ENCODE measurements at places on chromosomes 13 and 19. TPM values are rescaled to one million over a fixed set of nuclear protein-coding genes. Genes with fewer than 3 reads are reported as not detected.

DNA sequence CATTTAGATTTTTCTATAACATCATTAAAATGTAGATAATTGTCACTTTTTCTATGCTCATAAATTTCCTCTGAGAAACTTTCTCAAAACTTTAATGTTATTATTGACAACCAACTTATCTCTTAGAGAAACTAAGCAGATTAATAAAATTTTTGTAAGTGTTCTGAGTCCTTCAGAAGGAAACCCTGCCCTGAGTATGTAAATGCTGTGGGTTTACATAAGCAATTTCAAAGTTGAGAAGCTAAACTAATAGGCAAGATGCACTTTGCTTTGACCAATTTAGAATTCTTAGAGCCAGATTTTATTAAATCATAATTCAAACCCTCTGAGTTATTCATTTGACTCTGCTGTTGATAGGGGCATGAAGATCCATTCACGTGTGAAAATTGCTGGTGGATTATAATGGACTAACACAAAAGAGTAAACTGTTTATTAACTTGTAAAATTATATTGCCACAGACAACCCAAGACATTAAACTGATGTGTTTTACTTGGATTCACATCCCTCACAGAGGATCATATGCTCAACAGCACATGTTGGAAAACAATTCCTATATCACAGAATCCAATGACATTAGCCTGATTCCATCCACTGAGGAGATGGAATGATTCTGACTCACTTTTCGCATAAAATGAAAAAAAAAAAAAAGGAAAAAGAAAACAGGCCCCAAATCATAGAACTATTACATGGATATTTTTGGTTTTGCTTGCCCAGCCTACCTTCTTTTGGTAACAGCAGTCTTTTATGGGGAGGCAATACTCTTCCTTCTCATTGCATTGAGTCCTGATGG is 453.7 kb upstream of the HTR2A start:
- DNase-seq = no peak

DNA sequence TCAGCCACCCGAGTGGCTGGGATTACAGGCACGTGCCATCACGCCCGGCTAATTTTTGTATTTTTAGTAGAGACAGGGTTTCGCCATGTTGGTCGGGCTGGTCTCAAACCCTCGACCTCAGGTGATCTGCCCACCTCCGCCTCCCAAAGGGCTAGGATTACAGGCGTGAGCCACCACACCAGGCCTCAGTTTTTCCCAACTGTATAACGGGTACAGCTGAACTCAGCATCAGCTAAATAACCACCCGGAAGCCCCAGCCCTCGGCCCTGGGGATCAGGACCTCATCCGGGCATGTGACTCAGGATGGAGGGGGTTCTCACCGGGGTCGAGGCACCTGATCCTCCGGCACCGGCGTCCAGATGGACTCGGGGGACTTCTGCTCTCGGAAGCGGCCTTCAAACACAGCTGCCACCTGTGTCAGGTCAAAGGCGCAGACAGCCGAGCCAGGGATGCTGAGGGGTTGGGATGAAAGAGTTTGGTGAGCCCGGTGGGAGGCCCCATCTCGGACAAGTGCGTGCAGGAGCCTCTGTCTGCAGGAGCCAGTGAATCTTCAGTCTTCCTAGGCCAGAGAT is 8.9 kb downstream of the SEMA6B start:
- no peak for DNase-seq

DNA sequence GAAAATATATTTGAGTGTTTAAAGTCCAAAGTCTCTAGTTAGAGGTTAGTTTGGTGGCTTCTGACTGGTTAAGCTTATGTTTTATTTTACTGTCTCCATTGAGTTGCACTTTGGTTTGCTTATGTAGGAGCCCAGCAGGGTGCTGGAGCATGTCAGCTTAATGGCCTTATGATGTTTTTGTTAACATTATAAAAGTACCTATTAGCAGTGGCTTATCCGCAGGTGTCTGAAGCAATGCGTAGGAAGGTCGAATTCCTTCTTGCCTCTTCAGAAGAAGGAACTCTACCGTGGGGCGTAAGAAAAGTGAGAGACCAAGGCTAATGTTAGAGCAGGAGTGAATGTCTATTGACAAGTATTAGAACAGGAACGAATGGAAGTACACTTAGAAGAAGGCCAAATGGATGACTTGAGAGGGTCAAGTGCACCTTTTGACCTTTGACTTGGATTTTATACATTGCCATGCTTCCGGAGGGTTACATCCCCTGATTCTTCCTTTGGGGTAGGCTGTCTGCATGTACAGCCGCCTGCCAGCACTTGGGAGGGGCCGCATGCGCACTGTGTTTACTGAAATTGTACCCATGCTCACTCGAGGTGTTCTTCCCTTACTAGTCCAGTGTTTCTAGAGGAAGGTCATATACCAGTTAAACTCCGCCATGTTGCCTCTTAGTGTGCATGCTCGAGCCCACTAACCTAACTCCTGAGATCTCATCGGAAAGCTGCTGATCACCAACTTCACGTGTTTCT is 793.9 kb upstream of the PCDH9 start:
- no peak for DNase-seq

DNA sequence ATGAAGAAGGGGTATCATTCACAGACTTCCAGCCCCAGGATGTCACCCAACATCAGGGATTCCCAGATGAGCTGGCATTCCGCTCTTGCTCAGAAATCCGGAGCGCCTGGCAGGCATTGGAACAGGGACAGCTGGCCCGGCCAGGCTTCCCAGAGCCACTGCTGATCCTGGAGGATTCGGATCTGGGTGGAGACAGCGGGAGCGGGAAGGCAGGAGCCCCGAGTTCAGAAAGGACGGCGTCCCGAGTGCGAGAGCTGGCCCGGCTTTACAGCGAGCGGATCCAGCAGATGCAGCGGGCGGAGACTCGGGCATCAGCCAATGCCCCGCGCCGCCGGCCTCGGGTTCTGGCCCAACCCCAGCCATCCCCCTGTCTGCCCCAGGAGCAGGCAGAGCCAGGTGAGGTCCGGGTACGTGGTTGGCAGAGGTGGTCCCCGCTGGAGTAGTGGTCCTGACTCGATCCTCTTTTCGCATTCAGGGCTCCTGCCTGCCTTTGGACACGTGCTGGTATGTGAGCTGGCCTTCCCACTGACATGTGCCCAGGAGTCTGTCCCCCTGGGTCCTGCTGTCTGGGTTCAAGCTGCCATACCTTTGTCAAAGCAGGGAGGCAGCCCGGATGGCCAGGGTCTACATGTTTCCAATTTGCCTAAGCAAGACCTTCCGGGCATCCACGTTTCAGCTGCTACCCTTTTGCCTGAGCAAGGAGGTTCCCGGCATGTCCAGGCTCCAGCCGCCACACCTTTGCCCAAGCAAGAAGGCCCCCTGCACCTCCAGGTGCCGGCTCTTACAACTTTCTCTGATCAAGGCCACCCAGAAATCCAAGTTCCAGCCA is 11.0 kb downstream of the PLEKHG2 start:
- DNase-seq = no peak

DNA sequence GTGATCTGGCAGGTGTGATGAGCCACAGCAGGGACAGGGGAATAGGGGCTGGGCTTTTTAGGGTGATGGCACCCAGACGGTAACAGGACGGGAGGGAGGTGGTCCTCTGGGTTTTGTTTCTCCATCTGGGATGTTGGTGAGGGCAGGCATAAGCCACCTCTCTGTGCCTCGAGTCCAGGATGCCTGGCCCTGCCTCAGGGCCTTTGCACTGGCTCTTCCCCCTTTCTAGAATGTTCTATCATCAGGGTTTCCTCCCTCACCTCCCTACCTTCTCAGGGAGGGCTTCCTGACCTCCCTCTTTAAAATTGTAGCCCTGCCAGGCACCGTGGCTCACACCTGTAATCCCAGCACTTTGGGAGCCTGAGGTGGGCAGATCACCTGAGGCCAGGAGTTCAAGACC is 6.6 kb downstream of the CERS4 start:
- DNase-seq = no peak

- DNase-seq = peak; percentile 6
Measured at GRCh38 chr13:39226359-39226758, 188.1 kb downstream of the NHLRC3 start.

- DNase-seq = no peak
Measured at GRCh38 chr19:56263319-56263718, 9.2 kb upstream of the EDDM13 start.

GRCh38 chr19:8340341-8341096 is 2.5 kb downstream of the KANK3 start:
- DNase-seq = no peak

DNA sequence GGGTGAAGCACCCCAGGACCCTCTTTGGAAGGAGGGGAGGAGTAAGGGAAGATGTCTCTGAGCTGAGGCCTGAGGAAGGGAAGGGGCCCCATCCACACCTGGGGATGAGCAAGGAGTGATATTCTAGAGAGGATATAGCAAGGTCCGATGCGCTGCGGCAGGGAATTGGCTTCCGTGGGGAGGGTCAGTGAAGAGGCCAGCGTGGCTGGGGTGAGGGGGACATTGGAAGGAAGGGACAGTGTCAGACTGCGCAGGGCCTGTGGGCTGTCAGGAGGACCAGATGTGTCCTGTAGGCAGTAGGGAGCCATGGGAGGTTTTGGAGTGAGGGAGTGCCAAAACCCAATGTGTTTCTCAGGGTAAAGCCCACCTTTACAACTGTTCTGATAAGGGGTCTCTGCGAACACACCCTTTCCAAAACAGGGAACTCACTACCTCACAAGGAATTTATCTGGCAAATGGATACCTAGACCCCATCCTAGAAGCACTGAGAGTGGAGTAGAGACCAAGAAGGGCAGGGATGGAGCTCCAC is 3.7 kb downstream of the LMTK3 start:
- DNase-seq = no peak

GRCh38 chr13:32262165-32262564 is 53.0 kb downstream of the ZAR1L start:
- DNase-seq = no peak

- DNase-seq = no peak
Measured at GRCh38 chr19:38846097-38846496, 3.7 kb downstream of the HNRNPL start.

- no peak for DNase-seq
Measured at GRCh38 chr13:110327051-110327721, 20.1 kb downstream of the COL4A2 start.

GRCh38 chr13:43272851-43273250 is 249.5 kb downstream of the DNAJC15 start:
- no peak for DNase-seq

GRCh38 chr19:38642176-38642575 is 5.3 kb upstream of the ACTN4 start:
- no peak for DNase-seq

GRCh38 chr13:95756072-95756471 is 79.1 kb downstream of the DNAJC3 start:
- DNase-seq = no peak

- DNase-seq = peak; percentile 55
Measured at GRCh38 chr19:51365211-51365964, 800 bp downstream of the ETFB start.

GRCh38 chr19:1062387-1063029 is 4.5 kb upstream of the ARHGAP45 start:
- no peak for DNase-seq

GRCh38 chr13:105471673-105472072 is 1063.8 kb downstream of the EFNB2 start:
- DNase-seq = peak; percentile 6

- DNase-seq = no peak
Measured at GRCh38 chr13:98014766-98015165, 61.3 kb downstream of the IPO5 start.

GRCh38 chr19:31553846-31554215 is 204.6 kb upstream of the TSHZ3 start:
- no peak for DNase-seq

- DNase-seq = no peak
Measured at GRCh38 chr13:39102981-39103490, 64.8 kb downstream of the NHLRC3 start.

GRCh38 chr19:11339254-11340098 is at the start of gene RAB3D:
Gene RAB3D, minus strand, starts transcription at chr19:11339657. Its CDS starts 2,258 bp downstream, at chr19:11337399.
- DNase-seq = peak; percentile 95

DNA sequence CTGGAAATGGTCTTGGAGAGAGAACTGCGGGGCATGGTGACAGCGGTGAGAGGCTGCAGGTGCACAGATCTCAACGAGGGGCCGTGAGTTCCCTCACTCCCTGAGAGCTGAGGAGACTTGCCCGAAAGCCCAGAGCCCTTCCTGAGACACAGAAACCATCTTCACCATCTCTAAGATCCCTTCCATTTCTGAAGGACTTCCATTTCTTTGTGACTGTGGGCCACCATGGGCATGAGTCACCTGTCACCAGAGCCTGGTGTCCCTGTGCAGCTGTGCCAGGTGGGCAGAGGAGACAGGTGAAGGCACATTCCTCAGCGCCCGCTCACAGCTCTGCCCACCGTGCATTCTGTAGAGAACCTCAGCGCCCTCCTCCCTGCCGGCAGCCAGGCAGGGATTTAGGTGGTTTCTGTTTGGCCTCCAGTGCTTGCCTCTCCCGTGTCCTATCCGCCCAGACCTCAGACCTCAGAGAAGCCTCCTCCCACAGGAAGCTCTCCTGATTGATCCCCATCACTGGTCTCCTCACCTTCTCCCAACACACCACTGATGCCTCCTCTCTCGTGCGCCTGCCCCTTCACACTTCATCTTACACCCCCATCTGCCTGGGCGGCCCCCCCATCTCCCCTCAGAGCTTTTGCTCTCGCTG is 24.2 kb downstream of the SH3GL1 start:
- no peak for DNase-seq

DNA sequence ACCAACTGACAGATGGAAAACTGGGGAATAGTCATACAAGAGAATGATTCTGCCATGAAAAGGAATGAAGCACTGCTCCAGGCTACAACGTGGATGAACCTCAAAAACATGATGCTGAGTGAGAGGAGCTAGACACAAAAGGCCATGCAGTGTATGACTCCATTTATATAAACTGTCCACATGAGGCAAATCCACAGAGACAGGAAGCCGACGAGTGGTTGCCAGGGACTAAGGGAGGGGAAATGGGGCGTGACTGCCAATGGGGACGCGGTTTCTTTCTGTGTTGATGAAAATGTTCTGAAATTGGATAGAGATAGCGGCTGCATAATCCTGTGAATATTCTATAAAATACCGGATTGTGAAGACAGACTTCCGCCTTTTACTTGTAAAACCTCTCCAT is 10.2 kb downstream of the SMIM7 start:
- no peak for DNase-seq

The ZNF283 gene
- polyA plus RNA-seq = 9.7 TPM

The NLRP4 gene
- not detected for polyA plus RNA-seq

The PDX1 gene
- not detected for polyA plus RNA-seq

The B3GNT8 gene
- 2.3 TPM for polyA plus RNA-seq

The STRN4 gene
- polyA plus RNA-seq = 46.7 TPM

The CACNG6 gene
- polyA plus RNA-seq = 22.6 TPM

The RETN gene
- 1.5 TPM for polyA plus RNA-seq

The PSG6 gene
- 0.49 TPM for polyA plus RNA-seq

The MIA gene
- 3.1 TPM for polyA plus RNA-seq

The RFPL4A gene
- 0.34 TPM for polyA plus RNA-seq

The LRRC4B gene
- polyA plus RNA-seq = 10.4 TPM

The ZNF230 gene
- polyA plus RNA-seq = 3.1 TPM

Data from muscle of back (tissue), 13 donors.